ENCODE measurements at places on chromosomes 2 and 18.

DNA sequence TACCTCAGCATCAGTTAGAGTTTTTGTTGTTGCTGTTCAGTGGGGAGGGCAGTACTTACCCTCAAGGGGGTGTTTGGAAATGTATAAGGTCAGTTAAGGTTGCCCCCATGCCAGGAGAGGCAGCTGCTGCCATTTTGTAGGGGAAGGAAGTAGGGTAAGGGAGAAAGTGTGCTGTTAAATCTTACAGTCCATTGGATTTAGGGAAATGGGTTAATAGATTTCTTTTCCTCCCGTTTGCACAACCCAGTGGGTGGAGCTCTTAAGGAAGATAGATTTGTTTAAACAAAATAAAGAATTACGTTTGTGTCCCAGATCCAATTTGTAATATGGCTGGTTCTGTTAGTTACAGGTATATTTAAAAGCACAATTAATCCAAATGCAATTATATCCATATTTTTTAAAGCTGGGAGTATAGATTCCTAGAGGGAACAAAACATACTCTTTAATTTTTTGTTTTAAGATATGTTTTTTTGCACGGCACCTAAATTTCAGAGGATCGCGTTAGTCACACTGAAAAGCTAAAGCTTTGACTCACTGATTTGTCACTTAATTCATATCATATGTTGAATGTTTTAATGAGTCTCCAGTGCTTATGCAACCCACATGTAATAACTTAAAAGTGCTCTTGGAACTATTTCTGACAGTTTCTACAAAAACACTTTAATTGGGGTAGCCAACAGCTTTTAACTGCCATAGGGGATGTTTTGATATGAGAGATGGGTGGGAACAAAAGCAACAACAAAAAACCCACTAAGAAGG is 9.0 kb upstream of the CWC22 start:
- no peak for DNase-seq

DNA sequence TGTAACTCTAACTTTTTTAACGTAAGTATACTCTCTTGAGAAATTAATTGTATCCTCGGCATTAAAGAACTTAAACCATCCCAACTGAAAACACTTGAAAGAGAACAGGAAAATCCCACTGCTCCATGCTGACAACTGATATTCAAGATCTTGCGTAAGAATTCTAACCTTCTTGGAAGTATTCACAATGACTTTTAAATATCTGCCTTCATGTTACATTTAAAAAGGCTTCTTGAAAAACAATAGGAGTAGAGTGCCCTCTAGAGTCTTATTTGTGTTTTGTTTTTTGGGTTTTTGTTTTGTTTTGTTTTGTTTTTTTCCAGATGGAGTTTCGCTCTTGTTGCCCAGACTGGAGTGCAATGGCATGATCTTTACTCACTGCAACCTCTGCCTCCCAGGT is 65.4 kb upstream of the DNAJC10 start:
- no peak for DNase-seq

- no peak for DNase-seq
Measured at GRCh38 chr2:96687266-96687665, 44.7 kb downstream of the FER1L5 start.

DNA sequence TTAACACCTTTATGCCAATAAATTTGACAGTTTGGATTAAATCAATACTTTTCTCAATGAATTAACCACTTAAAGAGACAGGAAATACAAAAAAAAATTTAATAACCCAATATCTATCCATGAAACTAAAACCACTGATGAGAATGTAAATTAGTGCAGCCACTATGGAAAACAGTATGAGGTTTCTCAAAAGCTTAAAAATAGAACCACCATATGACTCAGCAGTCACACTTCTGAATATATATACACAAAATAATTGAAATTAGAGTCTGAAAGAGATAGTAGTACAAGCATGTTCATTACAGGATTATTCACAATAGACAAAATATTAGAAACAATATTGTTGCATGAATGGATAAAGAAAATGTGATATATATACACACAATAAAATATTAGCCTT is 382.1 kb upstream of the SETBP1 start:
- DNase-seq: no peak

DNA sequence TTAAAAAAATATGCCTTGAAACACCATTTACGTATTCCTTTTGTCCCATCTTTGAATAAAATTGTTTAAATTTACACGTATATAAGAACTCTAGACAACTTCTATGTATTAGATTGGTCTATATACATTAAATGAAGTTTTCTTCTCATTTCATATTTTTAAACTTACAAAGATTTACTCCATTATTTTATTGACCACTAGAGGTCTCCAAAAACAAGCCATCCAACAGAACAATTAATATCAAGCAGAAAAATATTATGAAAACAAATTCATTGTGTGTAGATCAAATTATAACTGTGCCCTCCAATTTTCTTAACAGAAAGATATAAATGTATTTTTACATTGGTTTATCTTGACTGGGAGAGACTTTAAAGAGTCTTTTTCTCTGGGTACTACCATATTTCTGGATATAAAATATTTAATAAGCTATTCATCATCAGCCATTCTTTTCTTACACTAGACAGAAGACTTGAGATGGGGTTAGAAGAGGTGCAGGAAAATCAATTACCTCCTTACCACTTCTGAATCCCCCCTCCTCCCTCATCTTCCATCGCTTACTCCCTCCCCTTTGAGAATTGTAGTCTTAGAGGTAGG is 66.5 kb downstream of the DPP4 start:
- DNase-seq: no peak

- no peak for DNase-seq
Measured at GRCh38 chr2:231213931-231214642, 15.7 kb downstream of the ARMC9 start.

DNA sequence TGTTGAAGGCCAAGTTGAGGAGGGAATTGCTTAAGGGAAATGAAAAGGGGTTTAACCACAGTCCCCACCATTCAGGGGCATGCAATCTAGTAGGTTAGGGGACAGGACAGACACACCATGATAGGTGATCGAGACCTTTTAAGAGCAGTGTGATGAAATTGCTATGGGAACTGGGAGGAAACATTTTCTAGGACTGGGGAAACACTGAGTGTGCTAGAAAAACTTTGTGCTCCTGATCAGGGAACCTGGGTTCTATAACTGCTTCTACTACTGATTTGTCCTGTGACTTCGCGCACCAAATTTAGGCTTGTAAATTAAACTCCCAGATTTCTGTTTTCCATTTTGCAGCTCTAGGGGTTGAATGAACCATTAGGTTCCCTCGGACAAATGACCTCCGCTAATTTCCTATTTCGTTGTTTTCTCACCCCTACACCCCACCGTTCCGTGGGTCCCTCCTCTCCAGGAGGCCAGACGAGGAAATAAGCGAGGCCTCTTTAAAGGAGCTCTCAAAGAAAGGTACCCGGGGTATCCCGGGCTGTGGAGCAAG is 371 bp upstream of the LCLAT1 start:
- no peak for DNase-seq

DNA sequence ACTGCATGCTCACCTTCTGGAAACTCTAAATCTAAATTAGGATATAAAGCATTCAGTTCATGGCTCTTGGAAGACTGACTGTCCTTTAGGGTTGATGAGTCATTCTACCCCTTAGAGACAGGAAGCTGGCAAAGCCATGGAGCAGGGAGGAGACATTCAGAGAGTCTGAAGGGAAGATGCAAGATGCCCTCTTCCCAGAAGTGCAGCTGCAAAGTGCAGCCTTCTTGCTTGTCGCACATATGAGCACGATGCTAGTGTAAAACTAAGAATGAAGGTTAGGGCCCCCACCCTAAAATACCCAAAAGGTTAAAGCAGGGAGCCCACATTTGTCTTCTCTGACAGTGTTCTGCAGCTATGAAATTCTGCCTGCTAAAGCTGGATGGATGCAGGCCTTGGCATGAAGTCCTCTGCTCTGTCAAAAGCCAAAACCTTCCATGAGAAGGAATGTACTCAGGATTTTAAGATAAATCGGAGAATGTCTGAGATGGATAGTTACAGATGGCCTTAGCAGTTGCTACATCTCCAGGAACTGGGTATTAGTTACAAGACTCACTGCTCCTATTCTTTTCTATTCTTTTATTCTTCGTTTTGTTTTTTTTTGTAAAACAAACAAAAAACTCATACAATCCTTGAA is 89.7 kb downstream of the POLE4 start:
- no peak for DNase-seq

GRCh38 chr2:62435720-62436119 is 70.3 kb downstream of the TMEM17 start:
- DNase-seq: no peak

DNA sequence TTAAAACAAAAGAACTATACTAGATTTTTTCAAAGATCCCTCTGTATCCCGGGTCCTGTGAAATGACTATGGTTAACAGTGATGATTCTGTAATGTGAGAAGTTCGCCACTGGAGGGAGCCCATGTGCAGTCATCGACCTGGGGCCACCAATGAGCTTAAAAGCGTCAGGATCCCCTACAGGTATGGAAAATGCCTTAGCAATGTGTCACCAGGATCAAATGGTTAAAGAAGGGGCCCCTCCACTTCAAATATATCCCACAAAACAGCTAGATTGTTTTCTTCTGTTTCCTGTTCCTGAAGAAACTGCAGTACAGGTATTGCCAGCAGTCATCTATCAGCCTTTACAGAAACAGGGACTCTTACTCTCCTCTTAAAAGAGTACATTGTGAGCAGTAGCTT is 15.3 kb downstream of the CHRNA1 start:
- DNase-seq: no peak

DNA sequence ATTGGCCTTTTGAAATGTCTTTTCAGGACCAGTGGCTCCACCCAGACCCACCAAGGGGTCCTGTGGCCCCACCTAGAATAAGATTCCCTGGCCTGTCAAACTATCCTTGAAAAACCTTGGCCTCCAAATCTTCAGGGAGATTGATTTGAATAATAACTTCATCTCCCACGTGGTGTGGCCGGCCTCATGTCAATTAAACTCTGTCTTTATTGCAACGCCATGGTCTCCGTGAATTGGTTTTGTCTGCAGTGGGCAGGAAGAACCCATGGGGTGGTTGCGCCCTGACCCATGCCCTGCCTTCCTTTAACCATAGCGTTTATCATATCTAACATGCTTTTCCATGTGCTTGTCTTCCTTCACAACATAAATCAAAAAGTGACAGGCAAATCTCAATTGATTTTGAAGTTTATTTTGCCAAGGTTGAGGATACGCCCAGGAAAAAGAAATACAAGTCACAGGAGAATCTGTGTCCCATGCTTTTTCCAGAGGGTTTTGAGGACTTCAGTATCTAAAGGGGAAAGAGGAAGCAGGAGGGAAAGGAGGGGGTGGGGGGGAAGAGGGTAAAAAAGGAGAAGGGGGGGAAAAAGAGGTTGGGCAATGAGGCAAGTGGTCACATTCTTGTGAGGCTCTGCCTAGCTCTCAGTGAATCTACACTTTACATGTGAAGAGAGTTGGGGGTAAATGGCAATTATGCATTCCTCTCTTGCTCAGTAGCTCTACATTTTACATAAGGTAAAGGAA is 66.5 kb upstream of the CABLES1 start:
- no peak for DNase-seq

DNA sequence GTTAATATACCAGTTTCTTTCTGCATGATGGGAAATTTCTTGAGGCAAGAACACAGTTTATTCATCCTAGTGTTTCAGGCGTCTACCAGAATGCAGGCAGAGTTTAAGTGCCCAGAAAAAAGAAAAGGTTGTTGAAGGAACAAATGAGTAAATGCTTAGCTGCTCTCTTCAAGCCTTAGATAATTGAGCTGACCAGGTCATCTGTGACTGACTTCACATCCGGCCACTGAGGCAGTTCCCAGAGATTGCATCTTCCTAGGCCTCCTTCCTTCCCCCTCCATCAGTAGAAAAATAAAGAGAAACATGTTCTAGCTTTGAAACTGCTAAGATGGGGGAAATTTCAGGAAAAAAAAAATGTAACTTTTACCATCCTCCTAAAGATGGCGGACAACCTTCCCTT is 9.4 kb upstream of the TMEM163 start:
- no peak for DNase-seq

DNA sequence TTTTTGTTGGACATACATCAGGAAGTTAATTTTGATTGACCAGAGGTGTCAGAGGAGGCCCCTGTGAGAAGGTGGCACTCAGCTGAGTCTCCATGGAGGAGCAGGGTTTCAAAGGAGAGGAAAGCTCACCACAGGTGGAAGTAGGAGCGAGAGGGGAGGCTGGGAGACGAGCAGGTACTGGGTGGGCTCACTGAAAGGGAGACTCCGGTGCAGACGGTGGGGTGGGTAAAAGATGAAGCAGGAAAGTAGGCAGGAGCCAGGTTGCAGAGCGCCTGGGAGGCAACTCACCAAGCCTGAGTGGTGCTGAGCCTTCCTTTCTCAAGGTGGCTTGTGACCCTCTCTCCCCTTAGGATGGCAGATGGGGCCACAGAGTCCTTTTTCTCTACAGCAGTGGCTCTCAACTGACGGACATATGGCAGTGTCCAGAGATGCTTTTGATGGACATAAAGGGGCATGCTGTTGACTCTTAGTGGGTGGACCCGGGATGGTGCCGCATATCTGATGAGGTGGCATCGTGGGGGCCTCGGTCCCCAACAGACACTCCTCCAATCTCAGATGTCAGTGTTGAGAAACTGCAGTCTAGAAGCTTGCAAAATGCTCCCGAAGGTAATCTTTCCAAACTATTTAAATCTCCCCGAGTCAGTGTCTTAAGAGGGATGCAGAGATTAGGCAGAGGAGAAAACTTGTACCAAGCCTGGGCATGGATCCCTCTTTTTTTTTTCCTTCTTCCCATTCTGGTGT is 64.0 kb downstream of the LPIN1 start:
- no peak for DNase-seq

DNA sequence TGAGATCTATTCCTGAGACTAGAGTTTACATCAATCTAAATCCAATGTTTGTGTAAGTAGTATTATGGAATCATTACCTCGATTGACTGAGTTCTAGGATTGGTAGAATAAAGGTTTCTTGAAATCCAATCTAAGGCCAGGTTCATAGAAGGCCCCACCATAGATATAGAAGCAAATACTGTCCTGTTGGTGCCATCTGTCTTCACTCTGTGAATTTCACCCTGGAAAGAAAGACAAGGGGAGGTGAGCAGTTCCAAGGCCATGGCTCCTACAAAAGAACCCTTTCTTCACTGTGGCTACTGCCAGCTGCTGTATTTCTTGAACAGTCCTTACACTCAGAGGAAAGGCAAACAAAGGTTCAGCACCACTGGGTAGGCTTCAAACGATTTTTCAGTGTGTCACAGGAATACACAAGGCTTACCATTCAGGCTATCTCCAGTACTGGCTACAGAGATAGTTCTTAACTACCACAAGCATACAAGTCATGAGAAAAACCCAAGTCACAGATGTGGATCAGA is 137.0 kb downstream of the LRP2 start:
- DNase-seq: no peak

DNA sequence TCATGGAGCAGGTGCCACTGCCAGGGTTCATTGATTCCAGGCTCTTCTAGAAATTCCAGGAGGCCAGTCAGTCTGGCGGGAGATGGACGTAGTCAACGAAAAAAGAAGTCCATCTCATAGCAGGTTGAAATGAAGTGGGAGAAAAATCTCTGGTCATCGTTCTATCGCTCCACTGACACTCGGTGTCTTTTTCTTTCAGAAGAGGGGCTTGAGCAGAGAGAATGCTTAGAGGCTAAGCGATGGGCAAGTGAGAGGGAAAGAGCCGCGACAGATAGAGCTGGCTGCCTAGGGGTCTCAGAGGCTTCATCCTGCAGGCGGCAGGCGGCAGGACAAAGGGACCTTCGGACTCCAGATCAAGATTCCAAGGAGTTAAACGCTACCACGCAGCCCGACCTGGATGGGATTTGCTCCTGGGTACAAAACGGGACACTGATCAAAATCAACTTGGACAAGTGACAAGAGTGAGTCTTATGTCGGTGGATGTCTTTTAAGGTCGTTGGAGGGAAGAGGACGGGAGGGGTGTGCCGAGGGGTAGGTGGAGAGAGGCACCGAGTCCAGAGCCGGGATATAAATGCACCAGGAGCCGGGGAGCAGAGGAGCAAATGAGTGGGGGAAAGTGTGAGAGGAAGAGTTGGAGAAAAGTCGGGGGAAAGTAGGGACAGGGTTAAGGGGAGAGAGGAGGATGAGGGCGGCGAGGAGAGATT is 677 bp upstream of the TMEM178A start:
- no peak for DNase-seq
